Muscle of back (tissue), 13 donors: ENCODE measurements at places on chromosomes 5 and 9.

GRCh38 chr5:1443171-1443570 is 2.1 kb downstream of the SLC6A3 start:
- DNase-seq = no peak

DNA sequence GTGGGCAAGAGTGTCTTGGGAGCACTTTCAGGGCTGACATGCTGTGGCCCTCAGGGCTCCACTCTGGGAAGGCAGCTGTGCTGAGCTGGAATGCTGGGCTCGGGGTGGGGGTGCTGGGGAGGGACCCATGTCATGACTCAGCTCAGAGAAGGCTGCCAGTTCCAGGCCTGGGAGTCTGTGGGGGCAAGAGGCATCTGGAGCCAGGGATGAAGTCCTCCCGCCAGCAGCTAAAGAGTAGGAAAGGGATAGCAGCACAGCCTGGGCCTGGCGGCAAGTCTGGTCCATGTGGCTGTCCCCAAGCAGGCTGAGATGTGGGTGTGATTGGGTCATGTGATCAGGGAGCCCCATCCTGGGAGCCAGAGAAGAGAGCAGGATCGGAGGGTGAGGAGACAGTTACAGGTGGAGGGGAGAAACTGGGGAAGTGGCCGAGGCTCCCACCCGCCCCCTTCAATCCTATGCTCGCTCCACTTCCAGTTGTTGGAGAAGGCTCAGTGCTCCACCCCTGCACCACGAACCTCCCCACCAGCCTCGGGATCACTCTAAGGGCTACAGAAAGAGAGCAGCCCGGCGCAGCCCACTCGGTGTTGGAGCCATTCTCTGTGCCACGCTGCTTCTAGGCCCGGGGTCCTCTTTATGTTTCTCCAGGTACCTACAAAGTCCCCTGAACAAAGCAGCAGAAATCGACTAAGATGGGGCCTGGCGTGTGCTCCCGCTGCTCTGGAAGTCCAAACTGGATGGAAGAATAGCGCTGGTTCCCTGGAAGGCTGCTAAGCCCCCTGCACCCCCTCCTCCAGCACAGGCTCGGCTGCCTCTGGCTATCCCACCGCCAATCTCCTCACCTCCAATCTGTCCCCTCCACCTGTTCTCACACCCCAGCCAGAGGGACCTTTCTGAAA is 12.0 kb downstream of the PDGFRB start:
- no peak for DNase-seq

DNA sequence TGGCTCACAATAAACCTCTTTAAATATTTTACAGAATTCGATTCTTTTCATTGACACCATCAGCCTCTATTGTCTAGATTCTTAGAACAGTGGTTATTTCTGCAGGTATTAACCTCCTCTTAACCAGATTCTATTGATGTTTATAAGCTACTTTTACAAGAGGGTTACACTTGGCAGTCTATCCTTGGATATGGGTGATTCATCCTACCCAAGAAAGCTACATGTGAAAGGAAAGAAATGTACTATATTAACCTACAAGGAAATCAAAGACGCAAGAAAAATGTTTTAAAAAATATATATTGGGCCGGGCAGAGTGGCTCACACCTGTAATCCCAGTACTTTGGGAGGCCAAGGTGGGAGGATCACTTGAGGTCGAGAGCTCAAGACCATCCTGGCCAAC is 16.7 kb downstream of the SLC25A25 start:
- no peak for DNase-seq

DNA sequence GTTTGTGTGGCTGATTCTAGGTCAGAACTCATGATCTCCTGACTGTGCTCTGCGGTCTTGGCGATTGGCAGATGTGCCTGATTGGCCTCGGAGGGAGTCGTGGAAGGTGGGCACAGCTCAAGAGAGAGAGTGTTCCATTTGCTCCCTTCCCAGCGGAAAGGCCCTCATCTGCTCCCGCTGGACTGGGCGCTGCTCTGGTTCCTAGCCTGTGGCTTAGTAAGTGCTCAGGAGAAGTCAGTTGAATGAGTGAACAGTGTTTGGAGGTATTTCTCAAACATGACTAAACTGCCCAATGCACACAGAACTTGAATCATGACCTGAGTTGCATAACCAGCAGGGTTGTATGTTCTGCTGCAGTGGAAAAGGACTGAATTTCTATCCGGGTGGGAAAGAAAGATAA is 120.2 kb upstream of the PITX1 start:
- no peak for DNase-seq
